Renal cortical epithelial cell (primary cell): ENCODE measurements at places on chromosomes 3 and 15. TPM values are rescaled to one million over a fixed set of nuclear protein-coding genes. Genes with fewer than 3 reads are reported as not detected.

DNA sequence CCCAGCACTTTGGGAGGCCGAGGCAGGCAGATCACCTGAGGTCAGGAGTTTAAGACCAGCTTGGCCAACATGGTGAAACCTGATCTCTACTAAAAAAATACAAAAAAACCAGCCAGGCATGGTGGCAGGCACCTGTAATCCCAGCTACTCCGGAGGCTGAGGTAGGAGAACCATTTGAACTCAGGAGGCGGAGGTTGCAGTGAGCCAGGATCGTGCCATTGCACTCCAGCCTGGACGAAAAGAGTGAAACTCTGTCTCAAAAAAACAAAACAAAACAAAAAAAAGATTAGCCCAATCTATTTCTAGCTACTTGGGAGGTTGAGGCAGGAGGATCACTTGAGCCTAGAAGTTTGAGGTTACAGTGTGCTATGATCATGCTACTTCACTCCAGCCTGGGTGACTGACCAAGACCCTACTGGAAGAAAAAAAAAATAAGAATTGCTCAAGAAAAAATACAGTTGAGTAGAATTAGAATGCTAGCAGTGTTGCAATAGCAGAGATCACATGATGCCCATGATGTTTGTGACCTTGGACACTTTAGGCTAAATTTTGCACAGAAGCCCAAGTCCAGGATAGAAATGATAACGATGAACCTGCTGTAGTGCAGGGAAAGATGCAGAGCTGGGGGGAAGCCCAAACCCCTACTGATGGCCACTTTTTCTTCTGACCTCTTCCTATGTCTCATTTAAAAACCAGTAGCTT, 162.2 kb downstream of the LPP start:
- peak; percentile 59 for DNase-seq

DNA sequence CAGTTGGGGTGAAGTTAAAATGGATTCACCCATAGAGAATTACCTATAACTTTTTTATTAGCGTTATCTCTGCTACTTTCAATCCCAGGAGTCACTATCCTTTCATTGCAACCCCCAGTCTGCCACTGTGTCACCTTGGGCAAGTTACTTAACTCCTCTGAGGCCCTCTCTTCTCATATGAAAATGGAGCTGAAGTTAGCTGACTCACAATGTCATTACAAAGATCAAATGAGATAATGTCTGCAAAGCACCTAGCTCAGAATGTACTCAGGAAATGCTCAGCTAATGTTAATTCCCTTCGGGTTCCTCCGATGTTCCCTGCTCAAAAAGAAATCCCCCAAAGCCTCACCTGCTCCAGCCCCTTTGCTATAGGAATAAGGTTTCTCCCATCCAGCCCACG, 50.0 kb downstream of the TRIM42 start:
- peak; percentile 36 for DNase-seq

DNA sequence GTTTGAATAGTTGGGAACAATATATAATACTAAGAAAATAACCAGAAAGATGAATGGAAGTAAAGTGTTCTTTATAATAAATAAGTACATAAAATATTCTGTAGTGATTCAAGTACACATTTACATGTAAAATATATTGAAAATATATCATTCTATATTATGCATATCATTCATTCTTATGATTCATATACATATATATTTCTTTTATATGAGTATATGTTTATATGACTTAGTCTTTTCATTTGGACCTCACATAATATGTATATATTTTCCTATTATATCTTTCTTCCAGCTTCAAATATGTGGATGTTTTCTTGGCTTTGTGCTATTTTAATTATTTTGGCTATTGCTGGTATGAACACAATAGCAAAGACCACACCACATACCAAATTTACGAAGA, at the start of gene OTOL1:
Gene OTOL1 (plus strand): TSS at position 301 of the 400 bp plus-strand sequence. CDS start 0 bp downstream, at position 301.
- DNase-seq, result no peak

DNA sequence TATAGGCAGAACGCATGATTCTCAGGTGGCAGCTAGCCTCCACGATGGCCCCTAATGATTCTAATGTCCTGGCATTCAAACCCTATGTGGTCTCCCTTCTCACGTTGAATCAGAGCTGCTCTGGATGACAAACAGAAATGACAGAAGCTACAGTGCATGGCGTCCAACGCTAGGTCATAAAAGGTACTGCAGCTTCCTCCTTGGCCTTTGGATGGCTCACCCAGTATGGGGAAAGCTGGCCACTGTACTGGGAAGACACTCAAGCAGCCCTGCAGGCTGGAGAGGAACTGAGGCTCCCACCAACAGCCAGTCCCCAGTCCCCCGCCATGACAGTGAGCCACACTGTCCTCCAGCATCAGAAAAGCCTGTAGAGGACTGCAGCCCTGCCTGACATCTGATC, 286.3 kb downstream of the FAM43A start:
- DNase-seq, result no peak

GRCh38 chr3:115019900-115020299, 127.2 kb downstream of the ZBTB20 start:
- no peak for DNase-seq

DNA sequence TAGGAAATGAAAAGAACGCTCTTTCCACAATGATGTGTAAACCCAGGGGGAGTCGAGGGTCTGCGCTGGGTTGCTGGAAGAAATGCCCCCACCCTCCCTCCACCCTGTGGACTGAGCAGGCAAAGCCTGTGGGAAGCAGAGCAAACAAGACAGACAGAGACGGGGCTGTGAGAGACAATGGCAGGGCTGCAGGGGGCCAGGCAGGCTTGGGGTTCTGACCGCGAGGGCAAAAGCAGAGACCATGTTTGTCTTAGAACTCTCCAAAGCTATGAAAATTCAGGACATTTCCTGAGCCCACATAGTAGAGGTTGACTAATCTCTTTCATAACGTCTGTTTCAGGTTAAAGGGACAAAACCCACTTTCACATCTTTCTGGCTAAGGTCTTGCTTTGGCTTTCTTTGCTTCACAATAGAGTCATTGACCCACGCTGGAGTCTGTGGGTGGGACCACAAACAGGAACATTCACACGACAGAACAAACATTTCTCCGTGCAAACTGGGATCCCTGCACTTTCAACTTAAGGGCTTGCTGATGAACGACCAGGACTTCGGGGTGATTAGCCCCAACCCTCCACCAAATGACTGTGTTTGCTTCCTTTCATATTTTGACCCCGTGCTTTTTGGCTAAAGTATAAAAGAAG, 156.0 kb upstream of the TPM1 start:
- DNase-seq, result peak; percentile 90

DNA sequence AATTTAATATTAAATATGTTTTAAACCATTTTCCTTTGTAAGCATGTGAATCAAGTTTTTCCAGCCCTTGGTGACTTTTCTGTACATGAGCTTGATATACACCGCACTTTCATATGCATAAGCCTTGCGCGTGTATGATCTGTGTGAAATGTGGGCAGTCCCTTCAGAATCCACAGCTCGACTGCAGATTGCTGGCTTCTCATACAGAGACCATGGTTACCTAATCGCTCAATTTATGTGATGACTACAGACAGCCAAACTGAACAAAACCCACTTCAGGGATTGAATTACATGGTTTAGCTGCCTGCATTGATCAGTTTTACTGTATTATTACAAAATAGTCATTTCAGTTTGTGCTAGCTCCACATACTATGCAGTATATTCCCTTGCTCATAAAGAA, 212.3 kb upstream of the NECTIN3 start:
- no peak for DNase-seq

GRCh38 chr15:74406992-74407705, 26.6 kb downstream of the SEMA7A start:
- peak; percentile 90 for DNase-seq

DNA sequence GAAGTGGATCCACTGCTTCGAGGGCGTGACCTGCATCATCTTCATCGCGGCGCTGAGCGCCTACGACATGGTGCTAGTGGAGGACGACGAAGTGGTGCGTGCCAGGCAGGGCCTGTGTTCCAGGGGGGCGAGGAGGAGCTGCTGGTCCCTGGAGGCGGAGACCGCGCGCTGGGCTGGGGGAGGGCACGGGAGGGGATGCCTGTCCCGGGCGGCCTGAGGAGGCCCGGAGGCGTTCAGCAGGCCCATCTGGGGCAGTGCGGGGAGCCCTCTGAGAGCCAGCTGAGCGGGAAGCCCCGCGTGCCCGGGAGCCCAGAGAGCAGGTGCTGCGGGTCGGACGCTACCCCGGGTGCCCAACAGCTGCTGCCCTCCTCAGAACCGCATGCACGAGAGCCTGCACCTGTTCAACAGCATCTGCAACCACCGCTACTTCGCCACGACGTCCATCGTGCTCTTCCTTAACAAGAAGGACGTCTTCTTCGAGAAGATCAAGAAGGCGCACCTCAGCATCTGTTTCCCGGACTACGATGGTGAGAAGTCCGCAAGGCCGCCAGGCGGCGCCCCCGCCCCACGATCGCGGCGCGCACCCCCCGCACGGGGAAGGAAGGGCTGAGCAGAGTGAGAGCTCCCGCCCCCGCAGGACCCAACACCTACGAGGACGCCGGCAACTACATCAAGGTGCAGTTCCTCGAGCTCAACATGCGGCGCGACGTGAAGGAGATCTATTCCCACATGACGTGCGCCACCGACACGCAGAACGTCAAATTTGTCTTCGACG, 2.9 kb downstream of the GNAT1 start:
- peak; percentile 27 for DNase-seq

GRCh38 chr3:166367947-166368533, 530.8 kb upstream of the BCHE start:
- peak; percentile 63 for DNase-seq

GRCh38 chr3:113695431-113695785, 1.0 kb downstream of the USF3 start:
- DNase-seq, result no peak

- DNase-seq, result no peak
These were observed 15.4 kb downstream of the FEM1B start for GRCh38 chr15:68292967-68293366.

- peak; percentile 38 for DNase-seq
These were observed 619 bp downstream of the TTBK2 start for GRCh38 chr15:42919799-42920518.

DNA sequence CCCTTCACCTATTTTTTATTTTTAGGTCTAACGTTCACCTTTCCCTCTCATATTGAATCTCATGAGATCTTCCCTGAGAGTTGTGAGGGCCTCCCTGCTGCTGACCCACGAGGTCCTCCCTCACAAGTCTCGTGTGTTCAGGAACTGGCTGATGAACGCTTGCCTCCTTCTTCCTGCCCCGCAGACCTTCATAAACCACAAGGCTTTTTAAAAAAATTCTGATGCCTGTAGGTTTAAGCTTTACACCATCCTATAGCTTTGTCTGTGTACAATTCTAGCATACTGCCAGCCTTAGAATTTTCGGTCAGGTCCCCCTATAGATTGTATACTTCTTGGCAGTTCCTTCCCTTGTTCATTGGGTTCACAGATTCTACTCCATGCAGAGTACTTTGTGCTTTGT, 50.5 kb downstream of the CHST2 start:
- DNase-seq, result no peak

DNA sequence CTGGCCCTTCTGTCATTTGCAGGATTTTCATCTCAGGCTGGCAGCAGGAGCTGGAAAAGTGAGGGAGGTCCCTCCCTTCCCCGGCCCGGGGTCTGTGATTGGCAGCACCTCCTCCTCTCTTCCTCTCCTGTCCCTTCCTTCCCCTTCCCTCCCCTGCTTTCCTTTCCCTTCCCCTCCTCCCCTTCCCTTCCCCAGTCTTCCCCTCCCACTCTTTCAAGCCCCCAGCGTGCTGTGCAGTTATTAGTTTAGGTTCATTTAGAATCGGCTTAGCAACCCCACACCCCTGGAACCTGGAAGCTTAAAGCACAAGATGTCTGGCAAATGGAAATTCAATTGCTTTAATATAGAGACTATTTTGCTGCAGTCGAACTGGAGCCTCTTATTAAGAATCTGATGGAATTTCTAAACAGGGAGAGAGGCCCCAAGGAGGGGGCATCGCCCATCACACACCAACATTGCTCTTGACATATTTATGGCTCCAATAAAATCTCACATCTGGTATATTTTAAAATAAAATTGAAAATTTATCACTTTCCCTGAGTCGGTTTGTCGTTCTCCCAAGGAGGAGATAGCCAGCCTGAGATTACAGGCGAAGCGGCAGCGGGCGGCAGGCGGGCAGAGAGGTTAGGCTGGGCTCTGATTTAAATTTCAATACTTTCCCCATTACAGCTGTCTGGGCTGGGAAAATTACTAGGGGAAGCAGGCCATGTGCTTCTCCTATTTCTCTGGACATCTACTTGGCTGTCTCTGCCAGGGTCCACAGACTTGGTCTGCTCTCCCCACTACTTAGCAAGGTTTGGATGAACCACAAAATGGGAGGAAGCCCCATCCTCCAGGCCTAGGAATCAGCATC, 98.9 kb downstream of the LINGO1 start:
- no peak for DNase-seq

GRCh38 chr3:104887069-104887468, 479.6 kb upstream of the ALCAM start:
- no peak for DNase-seq

- DNase-seq, result no peak
These were observed 55.9 kb downstream of the PGPEP1L start for GRCh38 chr15:98951493-98952320.

- DNase-seq, result peak; percentile 24
These were observed 19.4 kb upstream of the KIF23 start for GRCh38 chr15:69394556-69395282.

DNA sequence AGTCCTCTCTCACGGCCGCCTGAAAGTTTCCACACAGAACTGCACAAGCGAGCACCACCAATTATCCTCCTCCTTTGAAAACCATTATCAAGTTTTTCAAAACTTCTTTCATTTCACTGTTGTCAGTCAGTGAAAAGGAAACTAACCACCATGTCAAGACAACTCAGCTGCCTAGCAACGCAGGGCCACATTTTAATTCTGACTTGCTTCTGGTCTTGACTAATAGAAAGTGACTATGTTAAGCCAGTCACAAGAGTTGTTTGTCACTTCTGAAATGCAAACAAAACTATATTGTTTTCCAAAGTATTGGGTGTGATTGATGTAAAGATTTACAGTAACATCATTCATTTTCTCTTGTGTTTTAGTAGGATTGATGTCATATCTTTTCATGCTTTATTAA, 612.8 kb upstream of the AGTR1 start:
- peak; percentile 16 for DNase-seq

- DNase-seq, result no peak
These were observed 504.2 kb downstream of the SOX2 start for GRCh38 chr3:182215881-182216280.

GRCh38 chr3:107966276-107966675, 124.6 kb downstream of the CD47 start:
- no peak for DNase-seq

Gene USP13
- 6.3 and 14.8 TPM in 2 replicates for total RNA-seq

Gene CILP
- total RNA-seq, result under 0.01 and 0.40 TPM in 2 replicates

Gene SLC49A4
- 13.7 and 26.3 TPM in 2 replicates for total RNA-seq

Gene PBRM1
- total RNA-seq, result 43.6 and 91.2 TPM in 2 replicates

Gene REC114
- not detected in 2 replicates for total RNA-seq

Gene TSPAN3
- 327 and 533 TPM in 2 replicates for total RNA-seq

Gene OR5H15
- total RNA-seq, result not detected in 2 replicates

Gene ZNF860
- 3.3 and 8.6 TPM in 2 replicates for total RNA-seq

Gene TM4SF4
- 0.87 and 1.3 TPM in 2 replicates for total RNA-seq

Gene SLC51A
- not detected in 2 replicates for total RNA-seq

Gene CELSR3
- total RNA-seq, result 1.9 and 2.7 TPM in 2 replicates

Gene ITIH3
- not detected in 2 replicates for total RNA-seq

Gene DISP2
- total RNA-seq, result 0.17 and 0.25 TPM in 2 replicates

Gene THPO
- 0.35 and 0.69 TPM in 2 replicates for total RNA-seq

Gene TICRR
- total RNA-seq, result 0.65 and 1.9 TPM in 2 replicates

Gene TEX55
- not detected in 2 replicates for total RNA-seq

Gene ADGRG7
- total RNA-seq, result 0.05 and 0.35 TPM in 2 replicates

Gene ALPK3
- 16.0 and 79.8 TPM in 2 replicates for total RNA-seq

Gene VWA5B2
- 0.10 TPM in 1 of 2 replicates, not detected in the other for total RNA-seq

Gene ISL2
- 0.05 and 0.87 TPM in 2 replicates for total RNA-seq

Gene C3orf85
- total RNA-seq, result not detected in 2 replicates
